GM12878 (cell line): ENCODE measurements at places on chromosomes 11 and 22. TPM values are rescaled to one million over a fixed set of nuclear protein-coding genes. Genes with fewer than 3 reads are reported as not detected.

MOV10L1 gene
- polyA plus RNA-seq: not detected in 2 replicates

OR56A4 gene
- polyA plus RNA-seq: not detected in 2 replicates

MPZL3 gene
- polyA plus RNA-seq: 2.3 and 4.0 TPM in 2 replicates

PDE3B gene
- 1.6 and 1.7 TPM in 2 replicates for polyA plus RNA-seq

TRIM29 gene
- polyA plus RNA-seq: 0.24 and 0.67 TPM in 2 replicates

OR10A2 gene
- polyA plus RNA-seq: 0.06 TPM in 1 of 2 replicates, not detected in the other

SMIM35 gene
- polyA plus RNA-seq: not detected in 2 replicates

SLC3A2 gene
- polyA plus RNA-seq: 148 and 158 TPM in 2 replicates

SPTBN2 gene
- polyA plus RNA-seq: 0.10 TPM in 1 of 2 replicates, not detected in the other

OR51E2 gene
- not detected in 2 replicates for polyA plus RNA-seq

GLYAT gene
- not detected in 2 replicates for polyA plus RNA-seq

DDX17 gene
- 29.8 and 30.9 TPM in 2 replicates for polyA plus RNA-seq

NCAPD3 gene
- 48.4 and 49.0 TPM in 2 replicates for polyA plus RNA-seq

OR51I2 gene
- polyA plus RNA-seq: not detected in 2 replicates

TMA7B gene
- polyA plus RNA-seq: 1.0 and 2.0 TPM in 2 replicates

ANKRD13D gene
- 16.8 and 18.4 TPM in 2 replicates for polyA plus RNA-seq

CATSPERZ gene
- not detected in 2 replicates for polyA plus RNA-seq

OR5P2 gene
- not detected in 2 replicates for polyA plus RNA-seq

VSTM5 gene
- not detected in 2 replicates for polyA plus RNA-seq

CACNA1I gene
- polyA plus RNA-seq: not detected in 2 replicates

KCNJ5 gene
- not detected in 2 replicates for polyA plus RNA-seq

TSGA10IP gene
- not detected in 2 replicates for polyA plus RNA-seq

ZNF70 gene
- 0.27 and 0.69 TPM in 2 replicates for polyA plus RNA-seq

DLG2 gene
- 0.09 and 0.19 TPM in 2 replicates for polyA plus RNA-seq
